ENCODE measurements at places on chromosomes 12 and 14.
A peak's percentile ranks its signal among the peaks of the same experiment; 100 is the strongest.

- DNase-seq: peak; percentile 62
These were observed 580.2 kb downstream of the ETNK1 start for GRCh38 chr12:23204933-23205778.

GRCh38 chr12:108378926-108379325, 39.8 kb upstream of the CMKLR1 start:
- no peak for DNase-seq

DNA sequence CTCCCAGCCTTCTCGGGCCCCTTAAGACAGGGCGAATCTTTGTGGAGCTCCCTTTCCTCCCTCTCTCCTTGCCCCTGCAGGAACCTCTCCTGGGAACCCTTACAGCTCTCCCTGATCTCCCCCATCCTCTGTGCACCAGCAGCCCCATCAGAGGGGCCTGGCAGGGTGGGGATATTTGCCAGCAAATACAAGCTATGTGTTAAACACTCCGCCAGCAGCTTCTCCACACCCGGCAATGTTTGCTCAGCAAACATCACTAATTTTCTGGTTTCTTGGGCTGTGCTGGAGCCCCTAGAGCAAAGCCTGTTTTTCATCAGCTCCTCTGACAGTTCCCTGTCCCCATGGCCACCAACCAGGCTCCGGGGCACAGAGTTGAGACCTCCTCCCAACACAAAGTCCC, 147.5 kb upstream of the LHX5 start:
- DNase-seq: no peak

DNA sequence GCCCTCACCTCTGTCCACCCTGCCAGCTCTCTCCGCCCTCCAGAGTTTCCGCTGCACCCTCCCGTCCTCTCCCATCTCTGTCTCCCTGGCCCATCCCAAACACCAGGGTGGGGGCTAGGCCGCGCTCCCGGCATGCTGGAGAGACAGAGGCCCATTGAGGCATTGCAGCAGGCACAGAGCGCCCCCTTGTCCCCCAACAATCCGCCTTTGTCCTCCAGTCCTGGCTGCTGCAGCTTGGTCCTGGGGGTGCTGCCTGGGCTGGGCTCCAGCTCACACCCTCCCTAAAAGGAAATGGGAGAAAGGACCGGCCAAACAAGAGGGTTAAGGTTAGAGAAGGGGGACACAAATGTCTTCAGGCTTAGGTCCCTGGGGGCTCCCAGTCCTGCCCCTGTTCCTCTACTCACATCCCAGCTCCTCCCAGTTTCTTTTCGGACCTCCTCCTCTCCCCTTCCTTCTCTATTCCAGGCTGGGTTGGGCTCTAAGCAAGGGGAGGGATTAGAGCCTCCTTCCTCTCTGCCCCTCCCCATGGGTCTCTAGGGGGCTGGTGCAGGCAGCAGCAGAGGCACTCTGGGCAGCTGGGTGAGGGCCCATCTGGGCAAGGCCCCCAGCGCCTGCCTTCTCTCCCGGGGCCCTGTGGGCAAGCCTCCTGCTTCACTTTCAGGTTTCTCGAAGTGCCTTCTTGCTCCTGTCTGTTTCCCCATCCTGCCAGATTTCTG, at the start of gene CMTM5:
Gene CMTM5 (plus strand): TSS at position 565 of the 716 bp plus-strand sequence. CDS start 206 bp downstream, outside the sequence.
- DNase-seq: no peak

DNA sequence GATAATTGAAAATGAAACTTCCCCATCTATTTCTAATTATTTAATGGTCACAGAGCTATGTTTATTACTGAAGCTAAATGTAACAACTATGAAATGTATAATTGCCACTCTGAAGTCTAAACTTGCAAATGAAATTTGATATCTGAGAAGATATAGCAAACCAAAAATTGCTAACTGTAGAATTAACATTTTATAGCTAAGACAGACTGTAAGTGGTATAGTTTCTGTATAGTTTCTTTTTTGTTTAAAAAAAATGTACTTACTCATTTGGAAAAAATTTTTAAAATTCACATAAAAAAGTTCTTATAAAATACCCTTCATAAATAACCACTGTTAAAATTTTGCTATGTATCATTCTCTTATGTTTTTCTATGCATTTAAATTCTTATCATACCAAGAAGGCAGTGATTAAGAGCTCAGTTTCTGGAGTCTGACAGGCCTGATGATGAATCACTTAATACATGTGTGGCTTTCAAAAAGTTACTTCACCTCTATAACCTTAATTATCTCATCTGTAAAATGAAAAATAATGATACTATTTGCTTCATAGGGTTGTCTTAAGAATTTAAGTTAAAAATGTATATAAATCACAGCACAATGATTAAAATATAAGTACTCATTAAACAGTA, 214.7 kb upstream of the GARIN2 start:
- no peak for DNase-seq
